Transverse colon (tissue), 4 donors: ENCODE measurements at places on chromosomes 12 and 14. TPM values are rescaled to one million over a fixed set of nuclear protein-coding genes. Genes with fewer than 3 reads are reported as not detected.

LMO3 gene
- 37.5 TPM for total RNA-seq

GRCh38 chr14:101118233-101118632 is 214.7 kb upstream of the RTL1 start:
- H3K36me3 ChIP-seq, result no peaks in the 10 kb centered on the region
- H3K4me3 ChIP-seq, result no peak overlapping the region
- H3K4me1 ChIP-seq, result no peaks in the 10 kb centered on the region
- DNase-seq, result no peak
- H3K27me3 ChIP-seq, result no peaks in the 10 kb centered on the region

DNA sequence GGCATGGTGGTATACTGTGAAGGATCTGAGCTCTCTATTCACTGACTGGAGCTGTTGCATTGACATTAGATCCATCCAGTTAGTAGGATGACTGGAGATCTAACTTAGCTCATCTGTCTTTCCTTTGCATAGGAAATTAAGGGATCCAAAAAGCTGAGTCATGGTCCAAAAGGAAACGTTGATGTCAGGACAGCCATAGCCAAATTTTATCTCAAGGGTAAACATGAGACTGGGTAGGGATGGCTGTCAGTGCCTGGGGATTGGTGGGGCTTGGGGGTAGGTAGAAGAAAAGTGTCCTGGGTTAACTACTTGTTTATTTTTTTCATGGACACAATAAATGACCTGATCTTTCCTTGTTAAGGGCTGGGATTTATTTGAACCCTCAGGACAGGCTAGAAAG is 4.6 kb downstream of the FAM177A1 start:
- no peaks in the 10 kb centered on the region for H3K27me3 ChIP-seq
- DNase-seq, result no peak

ENDOU gene
- total RNA-seq, result 0.32 TPM

GRCh38 chr14:34270361-34270760 is 191.7 kb downstream of the SPTSSA start:
- H3K4me3 ChIP-seq, result no peak overlapping the region
- no peaks in the 10 kb centered on the region for H3K4me1 ChIP-seq
- no peak overlapping the region for H3K27ac ChIP-seq
- no peaks in the 10 kb centered on the region for H3K27me3 ChIP-seq
- H3K36me3 ChIP-seq, result no peaks in the 10 kb centered on the region

GLIPR1L1 gene
- not detected for total RNA-seq

DNA sequence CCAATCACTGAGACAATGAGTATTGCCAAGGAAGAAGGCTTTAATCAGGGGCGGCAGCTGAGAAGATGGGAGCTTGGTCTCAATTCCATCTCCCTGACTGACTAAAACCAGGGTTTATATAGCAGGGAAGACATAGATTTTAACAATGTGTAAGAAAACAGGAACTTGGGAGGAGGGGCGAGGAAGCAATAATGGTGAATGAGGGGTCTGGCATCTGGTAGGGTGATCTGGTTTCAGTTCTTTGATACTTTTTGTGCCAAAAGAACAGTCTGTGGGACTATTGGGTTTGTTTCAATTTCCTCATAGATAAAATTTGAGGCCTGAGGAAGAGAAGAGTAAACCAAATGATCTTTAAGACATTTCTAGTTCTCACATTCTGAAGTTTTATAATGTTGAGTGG is 49.2 kb downstream of the FUT8 start:
- H3K36me3 ChIP-seq, result peaks cover 4% of the 10 kb centered on the region
- DNase-seq, result no peak
- no peaks in the 10 kb centered on the region for H3K4me1 ChIP-seq
- H3K27me3 ChIP-seq, result no peaks in the 10 kb centered on the region
- no peak overlapping the region for H3K4me3 ChIP-seq

DNA sequence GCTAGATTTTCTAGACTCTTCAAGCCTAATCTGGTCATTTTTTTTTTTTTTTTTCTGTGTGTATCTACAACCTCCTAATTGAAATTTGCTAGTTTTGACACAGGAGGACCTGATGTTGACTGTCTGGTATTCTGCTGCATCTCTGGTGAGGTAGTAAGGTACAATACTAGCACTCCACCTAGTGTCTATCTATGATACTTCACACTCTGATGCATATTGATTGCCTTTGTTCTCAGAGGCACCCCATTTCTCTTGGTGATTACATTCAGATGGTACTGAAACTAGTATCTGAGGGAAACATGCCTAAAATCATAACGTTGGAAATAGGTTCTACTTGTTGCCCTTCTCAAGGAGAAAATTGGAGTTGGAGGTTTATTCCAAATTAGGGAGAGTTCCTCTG is 930.5 kb upstream of the NOVA1 start:
- no peaks in the 10 kb centered on the region for H3K4me1 ChIP-seq
- H3K36me3 ChIP-seq, result no peaks in the 10 kb centered on the region
- no peak overlapping the region for H3K4me3 ChIP-seq
- no peak overlapping the region for H3K27ac ChIP-seq
- DNase-seq, result no peak
- H3K27me3 ChIP-seq, result no peaks in the 10 kb centered on the region

- H3K4me3 ChIP-seq, result no peak overlapping the region
- H3K36me3 ChIP-seq, result no peaks in the 10 kb centered on the region
- no peaks in the 10 kb centered on the region for H3K4me1 ChIP-seq
- no peak for DNase-seq
Observed at GRCh38 chr14:48229091-48229490, 553.7 kb upstream of the MDGA2 start.

BMP4 gene
- 56.5 TPM for total RNA-seq

- no peak overlapping the region for H3K27ac ChIP-seq
- no peak overlapping the region for H3K4me3 ChIP-seq
- H3K36me3 ChIP-seq, result no peaks in the 10 kb centered on the region
- H3K27me3 ChIP-seq, result no peaks in the 10 kb centered on the region
- H3K4me1 ChIP-seq, result peaks cover 8% of the 10 kb centered on the region
Observed at GRCh38 chr12:40038619-40039018, 67.3 kb downstream of the SLC2A13 start.

STAC3 gene
- total RNA-seq, result 1.8 TPM

- DNase-seq, result peak; percentile 20
- no peaks in the 10 kb centered on the region for H3K4me1 ChIP-seq
- no peak overlapping the region for H3K27ac ChIP-seq
- H3K27me3 ChIP-seq, result no peaks in the 10 kb centered on the region
- no peaks in the 10 kb centered on the region for H3K36me3 ChIP-seq
Observed at GRCh38 chr12:84502907-84503787, 409.5 kb downstream of the SLC6A15 start.

- no peak overlapping the region for H3K4me3 ChIP-seq
- H3K27me3 ChIP-seq, result no peaks in the 10 kb centered on the region
- H3K4me1 ChIP-seq, result peaks cover 14% of the 10 kb centered on the region
- no peak overlapping the region for H3K27ac ChIP-seq
- no peak for DNase-seq
- H3K36me3 ChIP-seq, result no peaks in the 10 kb centered on the region
Observed at GRCh38 chr12:109885616-109886015, 5.3 kb upstream of the GLTP start.

DNA sequence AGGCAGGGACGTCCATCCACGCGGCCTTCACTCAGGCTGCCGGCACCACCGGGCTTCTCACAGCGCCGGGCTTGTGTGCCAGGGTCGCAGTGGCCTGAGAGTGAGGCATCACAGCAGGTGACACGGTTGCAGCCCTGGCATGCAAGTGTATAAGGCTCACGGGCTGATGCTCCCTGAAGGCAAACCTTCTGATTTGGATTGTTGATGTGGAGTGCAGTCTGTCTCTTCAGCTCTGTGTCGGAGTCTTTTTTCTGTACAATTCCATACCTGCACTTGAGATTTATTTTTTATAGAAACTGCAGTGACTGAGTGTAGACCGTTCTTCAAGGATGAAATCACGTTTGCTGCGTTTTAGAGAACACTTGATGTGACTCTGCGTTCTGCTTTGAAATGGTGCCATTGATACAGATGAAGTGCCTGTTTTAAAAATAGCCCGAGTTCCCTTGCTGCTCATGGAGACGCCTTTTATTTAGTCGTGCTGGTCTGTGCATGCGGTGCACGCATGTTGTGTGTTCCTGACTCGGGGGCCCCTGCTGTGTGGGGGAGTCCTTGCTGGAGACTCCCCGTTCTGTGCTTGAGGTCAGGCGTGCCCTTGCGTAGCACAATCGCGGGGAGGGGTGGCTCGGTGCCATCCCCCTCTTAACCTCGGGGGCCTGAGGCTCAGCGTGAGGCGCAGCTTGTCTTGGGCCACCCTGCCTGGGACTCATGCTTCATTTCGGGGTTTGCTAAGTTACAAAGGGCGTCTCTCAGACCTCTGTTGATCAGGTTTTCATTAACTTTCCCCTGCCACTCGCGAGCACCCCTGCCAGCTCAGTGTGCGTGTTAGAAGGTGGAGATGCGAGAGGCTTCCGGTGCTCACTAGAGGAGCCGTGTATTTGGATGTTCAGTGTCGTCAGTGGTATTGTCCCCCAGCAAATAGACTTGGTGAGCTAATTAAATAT is 21.6 kb upstream of the AMN start:
- no peak for DNase-seq
- H3K27ac ChIP-seq, result no peak overlapping the region
- no peaks in the 10 kb centered on the region for H3K27me3 ChIP-seq
- no peaks in the 10 kb centered on the region for H3K36me3 ChIP-seq

GRCh38 chr12:42571327-42572009 is 18.1 kb downstream of the PRICKLE1 start:
- no peaks in the 10 kb centered on the region for H3K4me1 ChIP-seq
- H3K36me3 ChIP-seq, result no peaks in the 10 kb centered on the region
- no peak overlapping the region for H3K4me3 ChIP-seq
- DNase-seq, result no peak
- H3K27me3 ChIP-seq, result no peaks in the 10 kb centered on the region

DNA sequence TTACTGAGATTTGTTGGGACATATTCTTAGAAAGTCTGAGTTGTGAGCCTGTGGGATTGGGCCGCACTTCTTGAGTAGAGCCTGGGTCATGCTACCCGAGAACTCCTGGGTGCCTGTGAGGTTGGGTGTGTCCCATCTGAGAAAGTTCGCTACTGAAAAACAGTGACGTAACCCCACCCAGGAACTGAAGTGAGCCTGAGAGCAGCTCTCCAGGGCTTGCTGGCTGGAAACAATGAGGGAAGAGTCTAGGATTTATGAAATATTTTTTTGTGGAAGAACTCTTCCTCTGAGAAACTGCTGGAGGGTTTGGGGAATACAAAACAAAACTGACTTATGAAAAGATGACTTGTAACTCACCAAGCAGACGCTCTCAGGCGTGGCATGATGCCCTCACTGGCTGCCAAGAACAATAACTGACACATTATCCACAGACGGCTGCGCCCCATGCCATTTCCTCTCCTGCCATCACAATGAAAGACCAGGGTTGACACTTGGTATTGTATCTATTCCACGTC is 69.2 kb downstream of the RASSF3 start:
- peaks cover 83% of the 10 kb centered on the region for H3K4me1 ChIP-seq
- no peaks in the 10 kb centered on the region for H3K27me3 ChIP-seq
- peak; percentile 81 for DNase-seq
- H3K4me3 ChIP-seq, result no peak overlapping the region
- peak overlapping the region; percentile 86 for H3K27ac ChIP-seq

DNA sequence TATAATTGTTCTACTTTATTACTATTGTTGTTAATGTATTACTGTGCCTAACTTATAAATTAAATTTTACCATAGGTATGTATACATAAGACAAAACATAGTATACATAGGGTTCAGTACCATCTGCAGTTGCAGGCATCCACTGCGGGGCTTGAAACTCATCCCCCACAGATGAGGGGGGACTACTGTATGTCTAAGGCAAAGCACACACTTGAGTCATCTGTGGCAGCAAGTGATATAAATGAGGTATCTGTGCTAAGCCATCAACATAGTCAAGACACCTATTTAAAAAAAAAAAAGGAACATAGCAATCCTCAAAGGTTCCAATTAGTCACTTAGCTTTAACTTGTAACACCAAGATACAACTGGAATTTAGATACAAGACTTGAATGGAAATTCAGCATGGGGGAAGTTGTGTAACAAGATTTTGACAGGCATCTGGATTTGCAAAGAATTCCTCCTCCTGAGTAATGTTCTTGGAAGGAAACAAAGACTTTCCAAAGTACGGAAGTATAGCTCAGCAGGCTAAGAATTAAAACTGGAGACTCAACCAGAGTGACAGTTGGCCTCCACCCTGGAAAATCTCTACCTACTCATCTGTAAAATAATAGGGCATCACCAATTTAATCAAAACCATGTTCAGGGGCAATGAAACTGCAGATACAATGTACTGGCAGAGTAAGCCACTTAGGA is 14.9 kb downstream of the DCAF5 start:
- no peak overlapping the region for H3K4me3 ChIP-seq
- peaks cover 35% of the 10 kb centered on the region for H3K4me1 ChIP-seq
- no peak for DNase-seq
- no peaks in the 10 kb centered on the region for H3K36me3 ChIP-seq
- no peaks in the 10 kb centered on the region for H3K27me3 ChIP-seq

TEAD4 gene
- 29.7 TPM for total RNA-seq

GRCh38 chr12:91613223-91613779 is 430.7 kb upstream of the DCN start:
- no peak overlapping the region for H3K4me3 ChIP-seq
- no peaks in the 10 kb centered on the region for H3K27me3 ChIP-seq
- no peak for DNase-seq
- no peaks in the 10 kb centered on the region for H3K36me3 ChIP-seq
- no peaks in the 10 kb centered on the region for H3K4me1 ChIP-seq
- no peak overlapping the region for H3K27ac ChIP-seq

- H3K4me1 ChIP-seq, result peaks cover 17% of the 10 kb centered on the region
- H3K4me3 ChIP-seq, result no peak overlapping the region
- DNase-seq, result no peak
- H3K36me3 ChIP-seq, result no peaks in the 10 kb centered on the region
Observed at GRCh38 chr12:52193991-52194390, 2.2 kb upstream of the KRT80 start.

- no peak overlapping the region for H3K27ac ChIP-seq
- no peak overlapping the region for H3K4me3 ChIP-seq
- H3K27me3 ChIP-seq, result no peaks in the 10 kb centered on the region
- no peak for DNase-seq
Observed at GRCh38 chr14:34318014-34318413, 144.0 kb downstream of the SPTSSA start.

KRT75 gene
- total RNA-seq, result not detected

GRCh38 chr14:38992067-38992844 is 110.8 kb downstream of the SEC23A start:
- H3K27me3 ChIP-seq, result no peaks in the 10 kb centered on the region
- H3K4me3 ChIP-seq, result no peak overlapping the region

DNA sequence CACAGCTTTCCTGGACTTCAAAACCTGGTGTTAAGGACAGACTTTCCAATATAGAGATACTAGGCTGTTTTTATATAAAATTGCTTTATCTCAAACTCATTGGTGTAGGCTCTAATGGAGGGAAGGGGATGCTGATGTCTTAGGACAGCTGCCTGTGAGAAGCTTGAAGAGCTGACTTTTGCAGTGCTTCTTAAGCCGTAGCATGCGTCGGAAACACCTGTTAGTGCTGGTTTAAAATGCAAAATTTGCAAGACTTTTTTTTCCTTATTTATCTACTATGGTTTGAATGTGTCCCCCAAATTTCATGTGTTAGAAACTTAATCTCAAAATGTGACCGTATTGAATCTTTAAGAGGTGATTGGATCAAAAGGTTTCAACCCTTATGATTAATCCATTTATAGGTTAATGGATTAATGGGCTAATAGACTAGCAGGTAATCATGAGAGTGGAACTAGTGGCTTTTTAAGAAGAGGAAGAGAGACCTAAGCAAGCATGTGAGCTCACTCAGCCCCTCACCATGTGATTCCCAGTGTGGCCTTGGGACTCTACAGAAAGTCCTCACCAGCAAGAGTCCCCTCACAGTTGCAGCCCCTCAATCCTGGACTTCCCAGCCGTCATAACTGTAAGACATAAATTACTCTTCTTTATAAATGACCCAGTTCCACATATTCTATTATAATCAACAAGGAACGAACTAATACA is 60.9 kb upstream of the FUT8 start:
- H3K4me1 ChIP-seq, result peaks cover 8% of the 10 kb centered on the region
- H3K27ac ChIP-seq, result no peak overlapping the region
- no peaks in the 10 kb centered on the region for H3K27me3 ChIP-seq
- DNase-seq, result no peak
